Neural progenitor cell (in vitro differentiated cells): ENCODE measurements at places on chromosomes 1 and 21. TPM values are rescaled to one million over a fixed set of nuclear protein-coding genes. Genes with fewer than 3 reads are reported as not detected.
A peak's percentile ranks its signal among the peaks of the same experiment; 100 is the strongest.

Gene PRCC
- 30.1 and 43.1 TPM in 2 replicates for total RNA-seq

DNA sequence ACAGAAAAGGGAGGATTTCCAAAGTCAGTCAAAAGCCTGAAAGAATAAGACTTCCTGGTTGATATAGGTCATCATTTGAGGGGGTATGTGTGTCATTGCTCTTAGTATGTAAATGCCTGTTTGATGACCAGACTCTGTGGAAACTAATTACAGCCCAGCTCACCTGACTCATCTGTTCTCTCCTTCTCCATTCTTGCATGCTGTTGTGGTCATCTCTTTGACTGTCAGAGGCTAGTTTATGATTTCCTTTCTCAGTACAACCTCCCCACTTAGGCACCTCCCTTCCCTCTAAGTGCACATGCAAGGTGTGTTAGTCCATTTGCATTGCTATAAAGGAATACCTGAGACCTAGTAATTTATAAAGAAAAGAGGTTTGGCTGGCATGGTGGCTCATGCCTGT lies 2.4 kb upstream of the C1orf116 start:
- DNase-seq = no peak

- DNase-seq = no peak
Measured at GRCh38 chr1:157880621-157881020, 39.0 kb upstream of the CD5L start.

Gene ZNF648
- 1.5 and 2.0 TPM in 2 replicates for total RNA-seq

Gene CA14
- total RNA-seq = 56.4 and 64.4 TPM in 2 replicates

GRCh38 chr1:240965581-240966091 lies 353.7 kb upstream of the GREM2 start:
- DNase-seq = no peak

Gene ATP1A4
- total RNA-seq = 0.17 and 0.62 TPM in 2 replicates

- DNase-seq = no peak
Measured at GRCh38 chr1:89023026-89023425, 360 bp upstream of the GBP3 start.

DNA sequence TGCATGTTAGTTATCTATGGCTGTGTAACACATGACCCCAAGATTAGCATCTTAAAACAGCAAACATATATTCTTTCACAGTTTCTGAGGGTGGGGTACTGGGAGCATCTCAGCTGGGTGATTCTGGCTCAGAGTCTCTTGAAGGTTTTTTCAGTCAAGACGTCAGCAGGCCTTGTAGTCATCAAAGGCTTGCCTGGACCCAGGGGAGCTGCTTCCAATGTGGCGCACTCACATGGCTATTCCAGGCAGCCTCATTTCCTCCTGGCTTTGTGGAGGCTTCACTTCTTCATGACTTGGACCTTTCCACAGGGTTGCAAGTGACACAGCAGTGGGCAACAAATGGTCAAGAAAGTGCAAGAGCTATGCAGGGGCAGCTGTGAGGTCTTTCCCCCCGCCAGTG lies 114.7 kb downstream of the ACTL8 start:
- DNase-seq = no peak

GRCh38 chr1:157044326-157044725 lies 1.2 kb downstream of the ARHGEF11 start:
- no peak for DNase-seq

- no peak for DNase-seq
Measured at GRCh38 chr1:11559591-11559970, 80.6 kb downstream of the DISP3 start.

Gene NHLH1
- total RNA-seq = 0.07 and 0.22 TPM in 2 replicates

Gene CHRNB2
- total RNA-seq = 0.11 and 2.3 TPM in 2 replicates

Gene LCE1A
- total RNA-seq = not detected in 2 replicates

Gene AZIN2
- total RNA-seq = 1.3 and 5.8 TPM in 2 replicates

GRCh38 chr21:16911166-16911607 lies 601.7 kb upstream of the CXADR start:
- DNase-seq = no peak

- peak; percentile 67 for DNase-seq
Measured at GRCh38 chr1:3125078-3125477, 56.1 kb downstream of the PRDM16 start.

DNA sequence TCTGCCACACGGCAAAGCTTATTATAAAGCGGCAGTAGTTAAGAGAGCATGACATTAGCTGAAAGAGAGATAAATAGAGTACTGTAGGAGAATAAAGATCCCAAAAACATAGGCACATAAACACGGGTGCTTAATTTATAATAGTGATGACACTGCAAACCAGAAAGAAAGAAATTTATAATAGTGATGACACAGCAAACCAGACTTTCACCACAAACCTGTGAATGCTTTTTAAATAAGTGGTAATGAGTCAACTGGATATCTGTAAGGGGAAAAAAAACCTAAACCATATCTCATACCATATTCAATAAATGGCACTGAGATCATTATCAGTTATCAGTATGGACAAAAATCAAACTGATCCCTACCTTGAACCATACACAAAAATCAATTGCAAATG lies 25.5 kb downstream of the USP1 start:
- no peak for DNase-seq

- no peak for DNase-seq
Measured at GRCh38 chr21:35102488-35103371, 53.6 kb upstream of the RUNX1 start.

- DNase-seq = peak; percentile 81
Measured at GRCh38 chr1:205451202-205451601, 4.6 kb downstream of the BLACAT1 start.

DNA sequence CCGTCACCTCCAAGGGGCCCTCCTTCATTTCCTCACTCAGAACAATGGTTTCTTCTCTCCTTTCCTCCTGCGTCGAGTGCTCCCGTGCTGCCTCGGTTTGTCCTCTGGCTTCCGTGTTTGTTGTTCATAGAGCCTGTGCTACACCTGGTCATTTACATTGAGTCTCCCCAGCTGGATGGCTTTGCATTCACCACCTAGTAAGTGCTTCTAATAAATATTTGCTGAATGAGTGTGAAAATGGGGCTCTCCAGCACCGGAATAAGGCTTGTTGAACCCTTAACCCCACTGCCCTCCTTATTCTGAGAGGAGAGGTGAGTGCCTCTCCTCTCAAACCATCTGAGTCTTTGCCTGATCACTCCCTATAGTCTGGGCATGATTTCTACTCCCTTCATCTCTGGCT lies 104.9 kb downstream of the CNIH3 start:
- no peak for DNase-seq

Gene LRRC38
- not detected in 2 replicates for total RNA-seq

Gene TDRD5
- total RNA-seq = 0.09 TPM in 2 replicates

Gene BECN2
- total RNA-seq = not detected in 2 replicates

DNA sequence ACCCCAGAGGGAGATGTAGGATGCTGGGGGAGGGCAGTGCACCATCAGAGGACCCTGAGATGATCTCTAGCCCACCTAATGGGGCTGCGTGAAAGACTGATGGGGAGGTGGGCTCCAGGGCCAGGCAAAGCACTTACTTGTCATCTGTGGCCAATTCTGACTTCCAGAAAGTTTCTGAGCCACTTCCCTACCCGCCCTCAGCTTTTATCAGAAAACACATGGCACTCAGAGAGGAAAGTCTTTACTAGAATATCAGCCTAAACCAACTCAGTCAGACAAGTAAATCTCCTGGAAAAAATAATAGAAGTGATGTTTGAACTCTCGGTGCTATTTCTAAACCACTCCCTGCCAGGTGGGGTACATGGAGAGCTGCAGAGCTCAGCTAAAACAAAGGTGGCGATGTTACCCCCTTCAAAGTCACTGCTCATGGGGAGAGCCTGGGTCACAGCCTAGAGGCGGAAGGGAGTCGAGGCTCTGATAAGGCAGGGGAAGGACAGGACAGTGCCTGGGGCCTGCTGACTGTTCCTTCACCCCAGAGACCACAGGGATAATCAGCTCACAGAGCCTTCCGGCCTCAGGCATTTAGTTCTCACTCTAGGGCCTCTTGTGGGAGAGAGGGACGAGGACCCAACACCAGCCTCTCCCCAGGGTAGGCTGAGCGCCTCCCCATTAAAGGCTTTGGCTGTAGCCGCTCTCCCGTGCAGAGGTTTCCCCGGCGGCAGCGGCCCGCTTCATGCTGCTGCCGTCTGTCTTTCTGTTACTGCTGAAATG lies 14.2 kb downstream of the SMIM12 start:
- no peak for DNase-seq

Gene KIF17
- 2.2 and 4.0 TPM in 2 replicates for total RNA-seq

Gene NGF
- not detected in 2 replicates for total RNA-seq

GRCh38 chr1:225755671-225756319 lies 21.8 kb upstream of the SRP9 start:
- no peak for DNase-seq

Gene RGS8
- 0.87 and 0.99 TPM in 2 replicates for total RNA-seq

GRCh38 chr1:226149806-226150205 lies 36.7 kb downstream of the ACBD3 start:
- no peak for DNase-seq

Gene HNRNPCL4
- total RNA-seq = not detected in 2 replicates

- no peak for DNase-seq
Measured at GRCh38 chr1:77230051-77230450, 10.8 kb upstream of the PIGK start.

- no peak for DNase-seq
Measured at GRCh38 chr1:109805486-109806165, 41.9 kb upstream of the EPS8L3 start.

- no peak for DNase-seq
Measured at GRCh38 chr21:14401217-14401616, 18.3 kb upstream of the HSPA13 start.

DNA sequence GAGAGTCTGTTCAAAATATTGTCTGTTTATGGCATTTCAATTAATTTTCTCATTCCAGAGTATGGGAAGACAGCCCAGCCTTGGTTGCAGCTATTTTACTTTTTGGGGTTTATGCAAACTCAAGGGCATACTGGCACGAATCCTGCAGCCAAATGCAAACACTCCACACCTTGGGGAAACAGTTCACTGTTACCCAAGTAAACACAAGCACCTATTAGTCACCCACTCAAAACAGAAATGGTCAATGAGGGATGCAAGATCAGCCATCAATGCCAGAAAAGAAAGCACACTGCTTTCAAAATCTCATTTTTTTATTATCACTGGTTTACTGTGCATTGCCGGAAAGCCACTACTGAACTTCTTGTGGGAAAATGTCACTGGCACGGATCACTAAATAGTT lies 170.6 kb downstream of the RUNX1 start:
- DNase-seq = no peak

GRCh38 chr1:14261395-14261794 lies 337.1 kb upstream of the KAZN start:
- peak; percentile 4 for DNase-seq

Gene RGSL1
- total RNA-seq = not detected in 2 replicates

Gene ABCA4
- total RNA-seq = 0.87 and 1.2 TPM in 2 replicates

DNA sequence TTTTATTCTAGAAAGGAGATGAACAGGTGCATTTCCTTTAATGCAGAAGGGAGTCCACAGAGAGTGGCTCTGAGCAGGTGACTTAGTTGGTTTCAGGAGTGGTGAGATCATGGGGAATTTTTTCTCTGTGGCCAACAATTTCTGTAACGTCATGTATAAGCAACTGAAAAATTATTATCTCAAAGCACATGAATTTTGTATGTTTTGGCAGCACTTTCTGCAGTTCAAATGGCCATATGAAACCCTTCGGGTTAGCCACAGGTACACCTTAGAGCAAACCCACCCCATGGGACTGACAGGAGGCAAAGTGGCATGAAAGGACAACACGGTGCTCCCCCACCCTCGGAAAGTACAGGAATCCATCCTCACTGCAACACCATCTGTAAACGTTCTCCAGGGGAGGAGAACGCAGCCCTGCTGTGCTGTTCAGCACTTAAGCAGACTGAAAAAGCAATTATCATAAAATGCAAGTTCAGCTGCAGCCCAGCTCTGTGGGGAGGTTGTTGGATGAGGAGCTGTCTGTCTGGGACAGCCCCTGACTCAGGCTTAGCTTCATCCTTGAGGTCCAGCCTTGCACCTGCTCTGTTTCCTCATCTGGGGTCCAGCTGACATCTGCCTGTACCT lies 55.8 kb upstream of the CLDN14 start:
- no peak for DNase-seq

Gene RHD
- total RNA-seq = not detected in 2 replicates

- DNase-seq = no peak
Measured at GRCh38 chr1:172383536-172383935, 36.9 kb upstream of the C1orf105 start.

Gene C1orf185
- not detected in 2 replicates for total RNA-seq
